EH (cell line): ENCODE measurements at places on chromosomes 16 and 17.

DNA sequence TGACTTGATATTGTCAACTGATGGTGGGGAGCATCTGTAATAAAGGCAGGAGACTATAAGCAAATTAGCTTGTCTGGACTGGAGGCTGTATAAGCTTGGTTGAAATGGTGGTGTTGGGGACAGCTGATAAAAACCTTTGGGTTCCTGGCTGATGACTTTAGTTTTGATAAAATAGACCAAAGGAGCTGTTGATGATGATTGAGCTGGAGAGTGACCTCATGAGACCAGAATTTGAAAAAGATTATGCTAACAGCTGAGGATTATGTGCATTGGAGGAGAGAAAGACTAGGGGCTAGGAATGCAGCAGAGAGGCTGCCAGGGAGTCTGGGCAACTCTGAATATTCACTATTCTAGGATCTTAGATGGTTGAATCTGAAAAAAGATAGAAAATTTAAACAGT is 8.7 kb upstream of the CDC27 start:
- DNase-seq, result no peak

- no peak for DNase-seq
Observed at GRCh38 chr17:83082424-83082823, 3.0 kb downstream of the METRNL start.

- peak; percentile 30 for DNase-seq
Observed at GRCh38 chr17:8489841-8490240, 54.2 kb downstream of the NDEL1 start.

- no peak for DNase-seq
Observed at GRCh38 chr16:86994215-86994614, 323.0 kb downstream of the C16orf95 start.

DNA sequence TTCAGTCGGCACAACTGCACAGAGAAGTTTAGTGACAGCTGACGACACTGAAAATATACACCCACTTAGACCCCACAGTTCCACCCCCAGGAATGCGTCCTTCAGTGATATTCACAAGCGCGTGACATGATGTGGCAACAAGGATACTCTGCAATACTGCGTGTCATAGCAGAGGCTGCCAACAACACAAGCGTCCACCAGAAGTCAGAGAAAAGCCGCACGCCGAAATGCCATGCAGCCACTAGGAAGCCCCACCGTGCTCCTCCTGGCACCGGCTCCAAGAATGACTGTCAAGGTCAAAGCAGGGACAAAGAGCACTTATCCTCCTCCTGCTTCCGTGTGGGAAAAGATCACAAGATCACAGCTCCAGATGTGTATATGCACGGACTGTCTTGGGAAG is 3.5 kb downstream of the ATP2A3 start:
- DNase-seq, result no peak

GRCh38 chr16:88779406-88780141 is 5.4 kb downstream of the PIEZO1 start:
- DNase-seq, result no peak

DNA sequence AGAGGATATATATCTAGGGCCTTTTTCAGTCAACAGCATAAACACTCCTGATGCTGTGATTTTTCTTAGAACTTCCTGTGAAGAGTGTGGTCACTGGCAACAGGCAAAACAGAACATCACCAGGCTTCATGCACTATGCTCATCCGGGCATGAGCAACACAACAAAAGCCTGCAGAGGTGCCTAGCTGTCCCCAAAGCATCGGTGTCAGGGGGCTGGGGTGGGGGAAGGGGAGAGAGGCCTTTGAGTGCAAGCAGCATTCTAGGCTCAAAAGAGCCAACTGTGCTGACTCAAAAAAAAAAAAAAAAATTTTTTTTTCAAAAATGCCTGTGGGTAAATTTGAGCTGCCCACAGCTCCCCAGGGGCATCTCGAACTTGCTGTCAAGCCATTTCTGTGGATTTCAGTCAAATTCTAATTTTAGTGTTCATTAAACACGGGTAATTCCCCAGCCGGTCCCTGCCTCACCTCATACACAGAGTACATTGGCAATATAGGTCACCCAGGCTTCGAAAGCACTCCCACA is 194.6 kb upstream of the DYNLRB2 start:
- DNase-seq, result no peak

- no peak for DNase-seq
Observed at GRCh38 chr17:73478334-73478733, 165.9 kb downstream of the SDK2 start.
